Adrenal gland (tissue), 19 donors: ENCODE measurements at places on chromosomes 7 and 10. TPM values are rescaled to one million over a fixed set of nuclear protein-coding genes. Genes with fewer than 3 reads are reported as not detected.

ZCCHC24 gene
- total RNA-seq, result 5.8 TPM

TUBAL3 gene
- not detected for total RNA-seq

- no peak overlapping the region for H3K27ac ChIP-seq
- no peaks in the 10 kb centered on the region for H3K27me3 ChIP-seq
- H3K36me3 ChIP-seq, result no peaks in the 10 kb centered on the region
- H3K4me1 ChIP-seq, result no peaks in the 10 kb centered on the region
- no peak overlapping the region for H3K4me3 ChIP-seq
These were observed 1080.4 kb downstream of the CNTNAP2 start for GRCh38 chr7:147197006-147197405.

DNA sequence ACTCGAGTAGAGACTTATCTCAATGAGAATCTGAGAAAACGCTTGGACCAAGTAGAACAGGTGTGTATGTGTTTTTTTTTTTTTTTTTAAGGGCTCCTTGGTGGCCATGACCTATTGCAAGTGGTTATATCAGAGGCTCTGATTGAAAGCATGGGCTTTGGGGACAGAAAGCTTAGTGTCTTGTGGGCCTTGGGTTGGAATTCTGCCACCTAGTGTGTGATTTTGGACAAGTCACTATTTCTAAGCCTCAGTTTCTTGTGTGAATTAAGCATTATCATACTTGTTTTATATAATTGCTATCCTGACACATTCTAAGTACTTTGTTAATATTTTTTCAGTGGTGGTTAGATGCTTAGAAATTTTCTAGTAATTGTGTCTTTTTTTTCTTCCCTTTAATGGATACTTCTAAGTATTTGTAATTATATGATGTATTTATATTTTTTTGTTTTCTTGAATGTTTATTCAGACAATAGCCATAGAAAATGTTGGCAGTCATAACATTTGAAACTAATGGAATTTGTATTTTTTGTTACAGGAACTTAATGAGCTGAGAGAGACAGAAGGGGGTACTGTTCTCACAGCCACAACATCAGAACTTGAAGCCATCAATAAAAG, 33.1 kb downstream of the SMC3 start:
- peaks cover 68% of the 10 kb centered on the region for H3K36me3 ChIP-seq
- H3K4me1 ChIP-seq, result no peaks in the 10 kb centered on the region
- H3K27ac ChIP-seq, result no peak overlapping the region
- no peaks in the 10 kb centered on the region for H3K27me3 ChIP-seq

GRCh38 chr7:10855583-10855982, 118.1 kb upstream of the PHF14 start:
- H3K27ac ChIP-seq, result no peak overlapping the region
- no peaks in the 10 kb centered on the region for H3K36me3 ChIP-seq
- H3K27me3 ChIP-seq, result no peaks in the 10 kb centered on the region
- no peak for DNase-seq
- no peaks in the 10 kb centered on the region for H3K4me1 ChIP-seq

PLXDC2 gene
- total RNA-seq, result 31.7 TPM

- H3K27ac ChIP-seq, result no peak overlapping the region
- H3K4me1 ChIP-seq, result no peaks in the 10 kb centered on the region
- DNase-seq, result no peak
- H3K36me3 ChIP-seq, result no peaks in the 10 kb centered on the region
- no peaks in the 10 kb centered on the region for H3K27me3 ChIP-seq
These were observed 16.3 kb downstream of the ZNF804B start for GRCh38 chr7:88775838-88776237.

NPM3 gene
- total RNA-seq, result 40.4 TPM

EMX2 gene
- 0.11 TPM for total RNA-seq

- peak; percentile 48 for DNase-seq
- peak overlapping the region; percentile 99 for H3K27ac ChIP-seq
- no peaks in the 10 kb centered on the region for H3K36me3 ChIP-seq
- peaks cover 42% of the 10 kb centered on the region for H3K4me1 ChIP-seq
- H3K27me3 ChIP-seq, result no peaks in the 10 kb centered on the region
- no peak overlapping the region for H3K4me3 ChIP-seq
These were observed 1.3 kb downstream of the ITPRIP start for GRCh38 chr10:104336821-104337467.

GRCh38 chr7:8585591-8585990, 152.2 kb downstream of the NXPH1 start:
- no peak overlapping the region for H3K27ac ChIP-seq
- no peaks in the 10 kb centered on the region for H3K36me3 ChIP-seq
- no peak overlapping the region for H3K4me3 ChIP-seq
- DNase-seq, result no peak

DNA sequence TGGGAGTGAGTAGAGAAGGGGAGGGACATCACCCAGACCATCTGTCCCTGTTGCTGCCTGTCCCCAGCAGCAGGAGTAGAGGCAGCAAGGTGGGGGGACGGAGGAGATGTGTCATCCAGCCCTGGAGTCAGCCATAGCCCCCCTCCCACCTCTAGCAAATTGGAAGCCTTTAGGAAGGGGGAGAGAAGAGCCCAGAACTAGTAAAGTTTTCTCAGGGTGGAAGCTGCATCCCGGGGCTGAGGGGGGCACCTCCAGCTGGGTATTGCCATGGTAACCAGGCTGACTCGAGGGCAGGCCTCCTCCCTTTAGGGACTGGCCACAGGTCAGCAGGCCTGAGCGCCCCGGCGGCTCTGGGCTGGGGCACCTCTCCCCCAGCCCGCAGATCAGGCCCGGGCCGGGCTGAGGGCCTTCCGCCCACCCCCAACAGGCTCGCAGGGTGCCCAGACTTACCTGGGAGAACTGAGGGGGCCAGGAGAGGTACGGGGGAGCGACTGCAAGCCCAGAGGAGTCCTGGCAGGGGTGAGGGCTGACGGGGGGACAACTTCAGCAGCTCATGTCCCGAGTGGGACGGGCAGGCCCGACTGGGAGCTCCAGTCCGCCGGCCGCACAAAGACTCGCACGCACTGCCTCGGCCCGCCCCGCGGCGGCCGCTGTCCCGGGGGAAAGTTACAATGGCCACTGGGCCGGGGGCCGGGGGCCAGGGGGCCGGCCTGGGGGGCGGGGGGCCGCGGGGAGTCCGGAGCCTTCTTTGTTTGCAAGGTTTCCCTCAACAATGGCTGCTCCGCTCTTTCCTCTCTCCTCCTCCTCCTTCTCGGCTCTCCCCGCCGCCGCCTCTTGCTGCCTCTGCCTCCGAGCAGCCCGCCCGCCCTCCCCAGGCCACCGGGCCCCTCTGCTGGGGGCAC, 6.0 kb downstream of the LDB1 start:
- H3K36me3 ChIP-seq, result peaks cover 26% of the 10 kb centered on the region
- DNase-seq, result no peak
- no peak overlapping the region for H3K4me3 ChIP-seq
- peak overlapping the region; percentile 74 for H3K27ac ChIP-seq
- peaks cover 53% of the 10 kb centered on the region for H3K4me1 ChIP-seq

TEX36 gene
- not detected for total RNA-seq

GRCh38 chr10:18501198-18501597, 150.2 kb downstream of the NSUN6 start:
- H3K36me3 ChIP-seq, result no peaks in the 10 kb centered on the region
- DNase-seq, result no peak
- no peaks in the 10 kb centered on the region for H3K27me3 ChIP-seq
- H3K4me1 ChIP-seq, result no peaks in the 10 kb centered on the region
- no peak overlapping the region for H3K4me3 ChIP-seq

GRCh38 chr10:1292611-1293031, 236.4 kb downstream of the WDR37 start:
- no peak overlapping the region for H3K4me3 ChIP-seq
- H3K36me3 ChIP-seq, result no peaks in the 10 kb centered on the region
- DNase-seq, result no peak
- H3K27ac ChIP-seq, result no peak overlapping the region
- no peaks in the 10 kb centered on the region for H3K4me1 ChIP-seq

DNA sequence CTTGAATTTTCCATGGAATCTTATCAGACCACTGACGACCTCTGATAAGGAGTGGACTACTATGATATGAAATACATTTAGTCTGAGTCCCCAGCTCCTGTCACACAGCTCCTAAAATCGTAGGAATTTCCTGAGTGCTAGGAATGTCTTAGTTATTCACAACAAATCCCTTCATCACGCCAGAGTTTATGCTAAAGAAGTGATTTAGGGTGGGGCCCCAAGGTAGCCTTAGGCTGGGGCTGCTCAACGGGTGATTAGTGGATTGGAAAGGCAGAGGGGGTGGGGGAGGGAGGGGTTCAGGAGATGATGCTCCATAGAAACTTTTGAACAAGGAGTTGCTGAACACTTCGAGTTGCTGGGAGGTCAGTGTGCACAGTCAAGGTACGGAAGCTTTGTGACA, 7.0 kb upstream of the TET1 start:
- H3K4me1 ChIP-seq, result no peaks in the 10 kb centered on the region
- H3K4me3 ChIP-seq, result no peak overlapping the region
- no peaks in the 10 kb centered on the region for H3K27me3 ChIP-seq
- DNase-seq, result no peak
- no peak overlapping the region for H3K27ac ChIP-seq

- H3K4me1 ChIP-seq, result peaks cover 30% of the 10 kb centered on the region
- peak overlapping the region; percentile 51 for H3K4me3 ChIP-seq
- no peak overlapping the region for H3K27ac ChIP-seq
- peaks cover 91% of the 10 kb centered on the region for H3K27me3 ChIP-seq
- no peaks in the 10 kb centered on the region for H3K36me3 ChIP-seq
These were observed 2.8 kb downstream of the EMX2 start for GRCh38 chr10:117545141-117546019.

DNA sequence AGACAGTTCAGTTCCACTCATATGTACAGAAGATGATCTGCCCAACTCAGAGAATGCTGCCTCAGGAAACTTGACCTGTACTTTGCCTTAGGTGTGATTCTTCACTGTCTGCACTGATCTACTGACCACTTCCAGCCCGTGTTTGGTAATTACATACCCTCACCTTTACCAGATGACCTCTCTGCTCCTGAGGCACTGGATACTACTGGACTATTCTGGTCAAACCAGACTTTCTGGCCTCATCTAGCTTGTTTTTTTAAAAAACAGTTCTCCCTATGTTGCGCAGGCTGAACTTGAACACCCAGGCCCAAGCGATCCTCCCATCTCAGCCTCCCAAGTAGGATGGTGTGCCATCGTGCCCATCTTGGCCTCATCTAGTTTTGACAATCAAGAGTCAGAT, 26.2 kb downstream of the IDE start:
- no peak overlapping the region for H3K4me3 ChIP-seq
- no peaks in the 10 kb centered on the region for H3K27me3 ChIP-seq
- H3K36me3 ChIP-seq, result no peaks in the 10 kb centered on the region
- H3K27ac ChIP-seq, result no peak overlapping the region
- DNase-seq, result no peak

MDFIC gene
- total RNA-seq, result 54.4 TPM

GRCh38 chr10:78432583-78432982, 398.9 kb downstream of the RPS24 start:
- DNase-seq, result no peak
- no peak overlapping the region for H3K4me3 ChIP-seq
- H3K27ac ChIP-seq, result no peak overlapping the region
- H3K4me1 ChIP-seq, result no peaks in the 10 kb centered on the region
- no peaks in the 10 kb centered on the region for H3K36me3 ChIP-seq

DNA sequence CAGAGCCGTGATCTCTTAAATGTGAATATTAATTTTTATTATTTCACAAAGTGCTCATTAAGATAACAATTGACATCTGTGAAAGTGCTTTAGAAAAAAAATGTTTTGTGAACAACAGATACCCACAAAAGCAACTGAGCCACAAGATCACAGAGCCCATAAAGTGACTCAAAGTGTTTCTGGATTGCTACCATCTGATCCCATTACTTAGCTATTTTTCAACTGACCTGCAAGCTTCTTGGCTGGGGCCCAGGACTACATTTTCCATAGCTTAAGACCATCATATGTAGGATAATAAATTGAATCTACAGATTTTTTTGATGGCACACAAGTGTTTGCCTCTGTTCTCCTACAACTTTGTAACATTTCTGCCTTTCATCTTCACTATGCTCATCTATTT, 674.4 kb downstream of the PHTF2 start:
- H3K36me3 ChIP-seq, result no peaks in the 10 kb centered on the region
- DNase-seq, result no peak
- no peak overlapping the region for H3K4me3 ChIP-seq
- no peaks in the 10 kb centered on the region for H3K27me3 ChIP-seq
- H3K27ac ChIP-seq, result no peak overlapping the region

NODAL gene
- not detected for total RNA-seq

GRCh38 chr10:20795391-20795790, 101.7 kb downstream of the NEBL start:
- no peaks in the 10 kb centered on the region for H3K27me3 ChIP-seq
- H3K4me1 ChIP-seq, result no peaks in the 10 kb centered on the region
- H3K4me3 ChIP-seq, result no peak overlapping the region
- DNase-seq, result no peak

- H3K27me3 ChIP-seq, result no peaks in the 10 kb centered on the region
- no peak for DNase-seq
- no peak overlapping the region for H3K4me3 ChIP-seq
- H3K36me3 ChIP-seq, result no peaks in the 10 kb centered on the region
- no peaks in the 10 kb centered on the region for H3K4me1 ChIP-seq
- H3K27ac ChIP-seq, result no peak overlapping the region
These were observed 30.3 kb downstream of the MKI67 start for GRCh38 chr10:128095753-128096469.

- no peaks in the 10 kb centered on the region for H3K36me3 ChIP-seq
- H3K4me1 ChIP-seq, result peaks cover 12% of the 10 kb centered on the region
- no peak overlapping the region for H3K27ac ChIP-seq
- peaks cover 30% of the 10 kb centered on the region for H3K27me3 ChIP-seq
These were observed 3.5 kb upstream of the BMPER start for GRCh38 chr7:33901847-33902246.

GRCh38 chr7:74401137-74401859, 52.4 kb upstream of the GTF2IRD1 start:
- H3K4me1 ChIP-seq, result no peaks in the 10 kb centered on the region
- H3K27ac ChIP-seq, result no peak overlapping the region
- no peak overlapping the region for H3K4me3 ChIP-seq
- H3K36me3 ChIP-seq, result peaks cover 43% of the 10 kb centered on the region
- peak; percentile 66 for DNase-seq

DNA sequence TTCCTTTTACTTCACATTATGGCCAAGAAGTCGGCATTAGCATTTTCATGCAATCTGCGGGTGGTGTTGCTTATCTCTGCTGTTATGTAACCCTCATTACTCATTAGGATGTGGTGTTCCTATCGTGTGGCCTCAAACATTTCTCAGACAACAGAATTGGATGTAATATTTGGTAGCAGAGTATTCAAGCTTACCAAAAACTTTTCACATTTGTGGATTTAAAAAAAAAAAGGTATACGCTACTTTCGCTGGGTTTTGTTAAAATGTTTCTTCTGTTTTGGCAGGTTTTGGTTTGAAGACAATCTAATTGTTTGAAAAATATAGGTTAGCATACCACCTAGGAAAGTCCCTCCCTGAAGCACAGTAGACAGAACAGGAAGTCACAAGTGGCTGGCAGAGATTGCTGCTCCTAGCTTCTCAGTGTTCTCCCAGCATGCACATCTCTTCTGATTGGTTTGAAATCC, 128.8 kb downstream of the GATA3 start:
- H3K27ac ChIP-seq, result no peak overlapping the region
- no peaks in the 10 kb centered on the region for H3K27me3 ChIP-seq
- DNase-seq, result no peak

DNA sequence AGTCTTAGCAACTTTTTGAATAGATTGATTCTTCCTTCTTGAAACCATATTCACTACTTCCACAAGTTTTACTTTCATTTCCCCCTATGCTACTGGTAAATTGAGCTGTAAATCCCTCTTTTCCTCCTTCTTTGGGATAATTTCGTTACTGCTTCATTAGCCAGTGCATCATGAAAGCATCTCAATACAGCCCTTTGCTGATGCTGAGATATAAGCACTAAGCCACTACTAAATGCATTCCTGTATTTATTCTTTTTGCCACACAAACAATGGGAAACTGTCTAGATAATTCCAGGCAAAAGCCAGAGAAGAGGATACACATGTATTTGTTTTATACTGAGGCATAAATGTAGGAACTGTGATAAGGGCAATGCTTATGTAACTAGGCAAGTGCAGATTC, 313.9 kb downstream of the NXPH1 start:
- H3K27ac ChIP-seq, result no peak overlapping the region
- H3K4me1 ChIP-seq, result no peaks in the 10 kb centered on the region
- no peaks in the 10 kb centered on the region for H3K27me3 ChIP-seq
- no peaks in the 10 kb centered on the region for H3K36me3 ChIP-seq
- DNase-seq, result no peak
- no peak overlapping the region for H3K4me3 ChIP-seq
